Activated CD8-positive, alpha-beta T cell treated with anti-CD3 and anti-CD28 coated beads, Interleukin-2, amount 10 ng/mL, durations not matched to agents 7 days and 5 days (primary cell): ENCODE measurements at places on chromosomes 5 and 9.

DNA sequence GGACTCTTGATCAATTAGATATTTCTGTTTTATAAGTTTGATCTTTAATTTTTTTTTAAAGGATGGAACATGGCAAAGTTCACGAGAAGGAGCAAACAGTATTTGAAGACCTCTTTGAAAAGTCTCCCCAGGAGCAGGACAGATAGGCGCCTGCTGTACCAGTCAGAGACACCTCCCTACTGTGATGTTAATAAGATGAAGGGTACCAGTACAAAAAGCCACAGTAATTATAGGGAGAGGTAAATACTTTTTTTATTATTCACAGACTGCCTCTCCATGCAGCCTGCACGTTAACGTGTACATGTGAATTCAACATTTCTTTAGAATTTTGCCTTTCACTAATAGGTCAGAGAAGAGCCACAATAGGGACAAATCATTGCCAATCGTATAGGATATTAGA, 146.5 kb upstream of the CDH6 start:
- no peaks in the 10 kb centered on the region for H3K4me1 ChIP-seq
- H3K4me3 ChIP-seq, result no peak overlapping the region
- DNase-seq, result no peak
- no peak overlapping the region for H3K27ac ChIP-seq
- H3K27me3 ChIP-seq, result no peaks in the 10 kb centered on the region
- no peaks in the 10 kb centered on the region for H3K36me3 ChIP-seq

DNA sequence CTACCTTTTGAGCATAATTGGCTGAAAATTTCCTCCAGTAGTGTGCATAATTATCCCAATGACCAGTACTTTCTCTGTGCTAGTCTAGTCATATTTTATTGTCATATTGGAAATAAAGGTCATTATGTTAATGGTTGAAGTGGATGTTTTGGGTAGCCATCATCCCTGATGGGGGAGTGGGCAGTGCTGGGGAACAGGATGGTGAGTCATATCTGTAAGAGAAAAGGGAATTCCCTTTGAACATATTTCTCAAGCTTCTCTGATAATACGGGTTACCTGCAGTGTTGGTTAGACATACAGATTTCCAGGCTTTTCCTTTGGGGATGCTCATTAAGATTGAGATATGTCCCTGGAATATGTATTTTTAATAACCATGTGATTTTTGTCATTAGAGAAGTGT, 33.3 kb upstream of the SPATA31D4 start:
- H3K27ac ChIP-seq, result no peak overlapping the region
- no peaks in the 10 kb centered on the region for H3K36me3 ChIP-seq
- no peaks in the 10 kb centered on the region for H3K27me3 ChIP-seq
- no peak for DNase-seq

DNA sequence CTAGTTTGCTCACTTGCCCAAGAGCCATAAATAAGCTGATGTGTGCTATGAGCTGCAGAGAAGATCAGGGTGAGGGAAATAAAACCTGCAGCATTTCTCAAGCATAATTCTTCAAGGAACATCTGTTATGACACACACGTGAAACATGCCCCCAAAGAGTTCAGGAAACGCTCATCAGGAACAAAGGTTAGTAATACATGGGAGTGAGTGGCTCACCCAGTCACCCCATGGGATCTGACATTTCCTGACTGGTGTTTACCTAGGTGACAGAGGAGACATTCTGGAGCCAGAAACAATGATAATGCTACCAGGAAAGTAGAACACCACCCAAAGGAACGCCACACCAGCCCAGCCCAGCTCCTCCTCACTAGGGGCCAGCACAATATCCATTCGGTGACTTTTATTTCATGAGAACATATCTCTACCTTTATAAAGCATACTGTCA, 66.0 kb downstream of the FRMD3 start:
- no peak overlapping the region for H3K4me3 ChIP-seq
- no peak for DNase-seq
- H3K27ac ChIP-seq, result no peak overlapping the region
- no peaks in the 10 kb centered on the region for H3K36me3 ChIP-seq
- peaks cover 15% of the 10 kb centered on the region for H3K4me1 ChIP-seq
- peaks cover 2% of the 10 kb centered on the region for H3K27me3 ChIP-seq

DNA sequence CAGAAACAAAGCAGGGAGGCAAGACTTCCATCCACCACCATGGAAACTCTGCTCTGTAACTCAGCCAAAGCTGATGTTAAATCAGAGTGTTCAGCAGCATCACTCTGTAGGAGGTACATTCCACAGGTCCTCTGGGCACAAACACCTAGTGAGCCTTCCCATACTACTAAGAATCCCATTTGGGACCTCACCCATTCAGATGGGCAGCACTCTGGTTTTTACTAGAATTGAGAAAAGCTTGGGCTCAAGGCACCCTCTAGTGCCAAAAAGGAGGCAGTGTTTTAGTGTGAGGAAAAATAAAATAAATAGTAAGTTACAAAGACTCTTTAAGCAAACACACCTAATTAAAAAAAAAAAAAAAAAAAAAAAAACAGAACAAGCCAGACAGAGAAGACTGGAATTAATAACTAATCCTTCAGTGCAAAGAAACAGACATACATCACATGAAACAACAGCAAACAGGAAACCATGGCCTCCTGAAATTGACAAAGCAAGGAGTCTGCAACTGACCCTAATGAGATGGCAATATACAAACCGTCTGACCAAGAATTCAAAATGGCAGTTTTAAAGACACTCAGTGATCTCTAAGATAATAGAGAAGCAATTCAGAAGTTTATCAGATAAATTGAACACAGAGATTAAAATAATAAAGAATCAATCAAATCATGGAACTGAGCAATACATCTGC, 159.5 kb downstream of the GNA14 start:
- peaks cover 3% of the 10 kb centered on the region for H3K27me3 ChIP-seq
- peaks cover 18% of the 10 kb centered on the region for H3K4me1 ChIP-seq
- peak overlapping the region; percentile 73 for H3K27ac ChIP-seq
- DNase-seq, result no peak
- H3K36me3 ChIP-seq, result peaks cover 2% of the 10 kb centered on the region
- H3K4me3 ChIP-seq, result peak overlapping the region; percentile 72

- H3K4me3 ChIP-seq, result no peak overlapping the region
- H3K27ac ChIP-seq, result no peak overlapping the region
- no peaks in the 10 kb centered on the region for H3K27me3 ChIP-seq
- no peaks in the 10 kb centered on the region for H3K4me1 ChIP-seq
Observed at GRCh38 chr5:89327608-89328007, 444.6 kb upstream of the MEF2C start.

GRCh38 chr5:136482206-136482605, 116.9 kb upstream of the TRPC7 start:
- no peak overlapping the region for H3K4me3 ChIP-seq
- H3K36me3 ChIP-seq, result no peaks in the 10 kb centered on the region
- H3K4me1 ChIP-seq, result no peaks in the 10 kb centered on the region
- no peaks in the 10 kb centered on the region for H3K27me3 ChIP-seq
- no peak for DNase-seq

- H3K27ac ChIP-seq, result no peak overlapping the region
- H3K4me1 ChIP-seq, result no peaks in the 10 kb centered on the region
- no peaks in the 10 kb centered on the region for H3K36me3 ChIP-seq
- DNase-seq, result no peak
Observed at GRCh38 chr5:74341221-74341620, 299.3 kb downstream of the ENC1 start.

GRCh38 chr9:10443181-10443867, 169.5 kb downstream of the PTPRD start:
- no peak for DNase-seq
- H3K36me3 ChIP-seq, result no peaks in the 10 kb centered on the region
- H3K4me3 ChIP-seq, result no peak overlapping the region
- H3K4me1 ChIP-seq, result no peaks in the 10 kb centered on the region
- H3K27me3 ChIP-seq, result no peaks in the 10 kb centered on the region

DNA sequence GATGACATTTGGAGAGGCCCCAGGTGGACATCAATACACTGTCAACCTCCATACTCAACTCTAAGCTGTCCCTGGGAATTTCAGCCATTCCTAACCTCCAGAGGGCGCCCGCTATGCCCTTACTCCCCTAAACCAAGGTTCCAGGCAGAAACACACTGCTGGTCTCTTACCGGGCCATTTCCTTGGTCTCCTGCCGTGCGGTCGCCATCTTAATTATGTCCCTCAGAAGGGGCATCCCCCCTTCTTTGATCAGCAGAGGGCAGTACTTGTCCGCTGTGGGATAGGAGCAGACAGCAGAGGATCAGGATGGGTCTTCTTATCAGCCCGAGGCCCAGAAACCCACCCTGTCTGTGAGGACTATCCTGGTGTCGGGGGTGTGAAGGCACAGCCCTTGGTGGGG, 9.3 kb upstream of the ZDHHC12 start:
- peaks cover 12% of the 10 kb centered on the region for H3K36me3 ChIP-seq
- H3K27me3 ChIP-seq, result no peaks in the 10 kb centered on the region
- no peak overlapping the region for H3K27ac ChIP-seq
- H3K4me1 ChIP-seq, result peaks cover 9% of the 10 kb centered on the region

DNA sequence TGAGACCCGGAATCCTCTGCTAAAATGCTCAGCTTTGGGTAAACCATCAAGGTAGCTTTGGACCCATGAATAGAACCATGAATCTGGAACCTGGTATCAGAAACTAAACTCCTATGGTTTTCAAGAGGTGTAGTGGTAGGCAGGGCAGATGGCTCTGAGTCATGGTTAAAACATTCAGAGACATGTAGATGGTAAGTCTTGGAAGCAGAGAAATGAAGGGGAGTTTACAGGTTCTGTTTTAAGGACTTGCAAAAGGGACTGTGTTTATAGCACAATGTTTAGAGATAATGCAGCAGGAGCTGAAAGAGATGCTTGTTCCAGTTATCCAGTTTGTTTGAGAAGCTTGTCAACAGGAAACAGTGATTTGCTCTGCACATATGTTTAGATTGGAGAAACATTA, 36.0 kb upstream of the FBN2 start:
- no peak overlapping the region for H3K4me3 ChIP-seq
- no peaks in the 10 kb centered on the region for H3K27me3 ChIP-seq
- H3K27ac ChIP-seq, result no peak overlapping the region

GRCh38 chr5:91245074-91245452, 138.1 kb downstream of the ARRDC3 start:
- no peak overlapping the region for H3K4me3 ChIP-seq
- H3K36me3 ChIP-seq, result peaks cover 4% of the 10 kb centered on the region
- no peaks in the 10 kb centered on the region for H3K27me3 ChIP-seq
- H3K4me1 ChIP-seq, result no peaks in the 10 kb centered on the region

DNA sequence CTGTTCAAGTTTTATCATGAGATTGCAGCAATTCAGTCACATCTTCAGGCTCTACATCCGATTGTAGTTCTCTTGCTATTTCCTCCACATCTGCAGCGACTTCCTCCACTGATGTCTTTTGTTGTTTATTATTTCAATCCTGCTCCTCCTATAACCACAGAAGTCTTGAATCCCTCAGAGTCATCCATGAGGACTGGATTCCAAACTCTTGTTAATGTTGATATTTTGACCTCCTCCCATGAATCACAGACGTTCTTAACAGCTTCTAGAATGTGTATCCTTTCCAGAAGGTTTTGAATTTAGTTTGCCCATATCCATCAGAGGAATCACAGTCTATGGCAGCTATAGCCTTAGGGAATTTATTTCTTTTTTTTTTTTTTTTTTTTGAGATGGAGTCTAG, 3.6 kb downstream of the FBXO38 start:
- no peak overlapping the region for H3K4me3 ChIP-seq
- peaks cover 56% of the 10 kb centered on the region for H3K4me1 ChIP-seq
- no peak overlapping the region for H3K27ac ChIP-seq
- H3K36me3 ChIP-seq, result peaks cover 30% of the 10 kb centered on the region

DNA sequence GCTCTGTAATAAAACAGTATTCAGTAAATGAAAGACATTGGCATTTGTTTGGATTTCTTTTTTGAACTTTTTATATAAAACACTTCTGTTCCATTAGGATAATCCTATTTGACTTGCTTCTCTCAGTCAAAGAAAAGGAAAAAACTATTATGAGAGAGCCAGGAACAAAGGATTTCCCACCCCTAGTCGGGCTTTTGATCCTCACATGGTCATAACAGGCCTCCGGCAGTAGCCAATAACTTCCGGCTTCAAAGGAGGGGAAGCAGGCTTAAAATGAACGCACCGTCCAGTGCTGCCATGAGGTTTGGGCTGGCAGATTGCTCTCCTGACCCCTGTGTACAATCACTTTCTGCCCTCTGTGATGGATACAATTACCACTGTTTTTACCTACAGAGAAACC, 209.3 kb downstream of the ZNF608 start:
- H3K27me3 ChIP-seq, result no peaks in the 10 kb centered on the region
- no peaks in the 10 kb centered on the region for H3K4me1 ChIP-seq
- H3K36me3 ChIP-seq, result no peaks in the 10 kb centered on the region
- no peak for DNase-seq
- no peak overlapping the region for H3K4me3 ChIP-seq

DNA sequence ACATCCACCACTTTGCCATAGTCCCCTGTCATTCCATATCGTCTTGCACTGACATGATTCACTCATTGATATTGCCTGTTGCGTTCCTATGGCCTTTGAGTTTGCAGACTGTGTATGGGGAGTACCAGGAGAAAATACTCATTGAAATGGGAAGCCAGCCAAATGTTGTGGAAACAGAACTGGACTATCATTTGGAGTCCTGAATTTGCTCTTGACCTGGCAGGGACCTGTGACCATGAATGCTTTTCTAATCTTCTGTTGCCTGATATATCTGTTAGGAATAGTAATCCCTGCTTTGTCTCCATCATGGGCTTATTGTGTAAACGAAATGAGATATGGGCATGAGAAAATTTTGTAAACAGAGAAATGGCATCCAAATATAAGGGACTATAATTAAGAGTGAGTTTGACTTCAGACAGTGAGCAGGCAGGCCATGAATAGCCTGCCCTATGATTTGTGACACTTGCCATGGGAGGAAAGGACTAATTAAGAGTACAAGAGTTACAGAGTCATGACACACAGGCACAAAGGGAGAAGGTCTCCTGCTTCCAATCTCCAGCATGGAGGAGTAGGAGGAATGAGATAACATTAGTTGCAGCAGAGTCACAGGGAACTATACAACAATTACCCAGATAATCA, 572.9 kb upstream of the SGCD start:
- no peaks in the 10 kb centered on the region for H3K36me3 ChIP-seq
- no peak overlapping the region for H3K27ac ChIP-seq
- H3K27me3 ChIP-seq, result no peaks in the 10 kb centered on the region
- no peaks in the 10 kb centered on the region for H3K4me1 ChIP-seq

DNA sequence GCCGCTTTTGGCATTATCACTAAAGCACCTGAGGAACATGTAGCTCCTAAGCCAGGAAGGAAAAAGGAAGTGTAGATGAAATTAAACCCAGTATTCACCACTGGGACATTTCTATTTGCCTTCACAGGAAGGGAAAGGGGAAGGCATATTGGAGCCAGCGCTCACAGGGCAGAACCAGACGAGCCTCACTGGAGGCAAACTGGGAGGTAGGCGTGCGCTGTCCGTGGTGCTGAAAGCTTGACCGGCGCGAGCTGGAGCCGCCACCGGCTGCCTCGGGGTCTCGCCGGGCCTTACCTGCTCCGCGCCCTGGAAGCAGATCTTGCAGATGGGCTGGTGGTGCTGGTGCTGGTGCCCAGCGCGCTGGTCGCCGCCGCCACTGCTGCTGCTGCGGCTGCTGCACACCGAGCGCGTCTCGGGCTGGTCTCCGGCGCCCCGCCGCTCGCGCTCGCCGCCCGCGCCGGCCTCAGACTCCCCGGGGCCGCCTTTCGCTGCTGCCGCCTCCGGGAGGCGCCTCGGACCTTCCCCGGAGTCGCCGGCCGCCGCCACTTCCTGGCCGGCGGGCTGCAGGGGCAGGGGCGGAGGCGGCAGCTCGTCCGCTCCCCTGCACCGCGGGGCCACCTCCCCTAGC, 732 bp downstream of the MARCHF11 start:
- H3K36me3 ChIP-seq, result peaks cover 7% of the 10 kb centered on the region
- peaks cover 28% of the 10 kb centered on the region for H3K27me3 ChIP-seq
- no peak overlapping the region for H3K27ac ChIP-seq
- no peaks in the 10 kb centered on the region for H3K4me1 ChIP-seq
- DNase-seq, result peak; percentile 56

- peaks cover 21% of the 10 kb centered on the region for H3K27me3 ChIP-seq
- no peak overlapping the region for H3K27ac ChIP-seq
- H3K36me3 ChIP-seq, result no peaks in the 10 kb centered on the region
Observed at GRCh38 chr9:35675204-35675603, 1.5 kb downstream of the CA9 start.
